B cell (primary cell): ENCODE measurements at places on chromosomes 2 and 18. TPM values are rescaled to one million over a fixed set of nuclear protein-coding genes. Genes with fewer than 3 reads are reported as not detected.

GRCh38 chr18:12679183-12679786 lies 21.4 kb upstream of the SPIRE1 start:
- no peak overlapping the region for H3K27ac ChIP-seq
- no peaks in the 10 kb centered on the region for H3K27me3 ChIP-seq
- peaks cover 16% of the 10 kb centered on the region for H3K36me3 ChIP-seq
- no peak for DNase-seq
- H3K4me1 ChIP-seq, result no peaks in the 10 kb centered on the region

- no peak for DNase-seq
- no peaks in the 10 kb centered on the region for H3K27me3 ChIP-seq
- no peaks in the 10 kb centered on the region for H3K36me3 ChIP-seq
Observed at GRCh38 chr2:131542438-131543384, 15.0 kb downstream of the CCDC74A start.

- H3K36me3 ChIP-seq, result no peaks in the 10 kb centered on the region
- H3K27me3 ChIP-seq, result no peaks in the 10 kb centered on the region
Observed at GRCh38 chr2:239601201-239601851, 200.5 kb upstream of the HDAC4 start.

Gene HOXD13
- total RNA-seq, result not detected in 2 replicates

DNA sequence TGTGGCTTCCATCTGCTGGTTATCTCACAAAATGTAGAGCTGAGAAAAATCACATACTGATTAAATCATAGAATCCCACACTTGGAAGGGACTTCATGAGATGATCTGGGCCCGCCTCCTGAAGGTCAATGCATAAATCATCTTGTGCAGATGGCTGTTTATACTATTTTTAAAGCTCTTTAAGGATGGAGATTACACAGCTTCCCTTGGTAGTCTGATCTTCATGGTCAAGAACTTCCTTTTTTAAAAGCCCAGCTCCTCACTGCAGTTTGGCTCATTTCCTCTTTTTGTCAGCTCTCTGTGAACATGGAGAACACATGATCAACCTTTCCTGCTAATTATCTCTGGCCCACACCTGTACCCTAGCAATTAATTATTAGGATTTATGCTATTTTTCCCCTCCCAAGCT lies 25.9 kb downstream of the GCG start:
- H3K27ac ChIP-seq, result no peak overlapping the region
- H3K4me1 ChIP-seq, result peaks cover 15% of the 10 kb centered on the region
- H3K27me3 ChIP-seq, result no peaks in the 10 kb centered on the region

Gene SLC66A3
- total RNA-seq, result 17.4 and 23.7 TPM in 2 replicates

Gene SPP2
- not detected in 2 replicates for total RNA-seq

DNA sequence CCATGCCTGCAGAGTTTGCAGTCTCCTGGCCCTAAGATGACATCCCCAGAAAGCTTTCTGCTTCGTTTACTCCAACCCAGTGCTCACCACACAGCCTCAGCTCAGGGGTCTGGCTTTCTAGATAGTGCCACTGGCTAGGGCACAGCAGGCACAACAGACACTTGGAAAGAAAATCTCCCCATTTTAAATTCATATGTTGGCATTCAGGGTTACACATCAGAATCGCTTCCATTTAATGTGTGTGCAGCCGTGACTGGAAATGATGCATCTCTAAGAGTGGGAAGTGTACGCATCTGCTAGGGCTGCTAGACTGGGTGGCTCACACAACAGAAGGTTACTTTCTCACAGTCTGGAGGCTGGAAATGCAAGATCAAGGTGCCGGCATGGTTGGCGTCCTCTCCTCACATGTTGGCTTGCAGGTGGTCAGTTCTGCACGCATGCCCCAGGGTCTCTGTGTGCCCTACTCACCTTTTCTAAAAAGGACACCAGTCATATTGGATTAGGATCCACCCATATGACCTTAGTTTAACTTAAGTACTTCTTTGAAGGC lies 329.4 kb upstream of the RAB12 start:
- no peaks in the 10 kb centered on the region for H3K36me3 ChIP-seq
- no peak overlapping the region for H3K27ac ChIP-seq
- no peaks in the 10 kb centered on the region for H3K4me1 ChIP-seq
- peaks cover 3% of the 10 kb centered on the region for H3K27me3 ChIP-seq

DNA sequence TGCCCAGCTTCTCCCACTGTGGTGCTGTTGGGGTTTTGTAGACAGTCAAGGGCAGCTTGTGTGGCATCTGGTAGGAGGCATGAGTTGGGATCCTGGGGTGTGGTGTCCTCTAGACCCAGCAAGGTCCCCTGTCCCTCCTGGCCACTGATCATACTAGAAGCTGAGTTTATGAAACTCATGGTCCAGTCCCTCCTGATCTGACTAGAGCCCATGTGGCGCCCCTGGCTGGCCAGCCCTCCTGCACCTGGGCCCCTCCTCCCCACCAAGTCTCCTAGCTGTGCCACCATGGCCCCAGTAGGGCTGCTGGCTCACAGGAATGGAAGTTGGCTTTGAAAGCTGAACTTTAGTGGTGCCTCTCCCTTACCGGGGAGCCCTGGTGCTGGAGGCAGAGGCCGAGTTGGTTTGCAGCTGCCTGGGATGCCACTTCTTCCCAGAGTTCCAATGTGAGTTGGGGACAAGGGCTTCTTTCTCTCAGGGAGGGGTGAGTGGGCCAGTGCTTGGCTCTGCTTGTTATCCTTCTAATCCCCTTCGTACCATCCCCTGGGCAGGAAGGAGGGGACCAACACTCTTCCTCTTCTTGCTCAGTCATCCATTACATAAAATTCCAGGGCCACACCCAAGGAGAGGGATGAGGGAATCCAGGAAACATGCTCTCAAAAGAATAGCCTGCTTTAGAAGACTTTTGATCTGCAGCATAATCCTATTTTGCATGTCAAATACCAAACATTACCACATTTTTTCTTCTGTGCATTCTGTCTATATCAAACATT lies 37.5 kb upstream of the HAAO start:
- DNase-seq, result no peak
- peaks cover 13% of the 10 kb centered on the region for H3K4me1 ChIP-seq
- no peaks in the 10 kb centered on the region for H3K27me3 ChIP-seq
- H3K36me3 ChIP-seq, result no peaks in the 10 kb centered on the region

Gene MBD1
- 120 and 132 TPM in 2 replicates for total RNA-seq
